Activated CD4-positive, CD25-positive, alpha-beta regulatory T cell treated with anti-CD3 and anti-CD28 coated beads, Interleukin-2, amount 50 U/mL, for 24 hours (primary cell): ENCODE measurements at places on chromosomes 5 and 9.

DNA sequence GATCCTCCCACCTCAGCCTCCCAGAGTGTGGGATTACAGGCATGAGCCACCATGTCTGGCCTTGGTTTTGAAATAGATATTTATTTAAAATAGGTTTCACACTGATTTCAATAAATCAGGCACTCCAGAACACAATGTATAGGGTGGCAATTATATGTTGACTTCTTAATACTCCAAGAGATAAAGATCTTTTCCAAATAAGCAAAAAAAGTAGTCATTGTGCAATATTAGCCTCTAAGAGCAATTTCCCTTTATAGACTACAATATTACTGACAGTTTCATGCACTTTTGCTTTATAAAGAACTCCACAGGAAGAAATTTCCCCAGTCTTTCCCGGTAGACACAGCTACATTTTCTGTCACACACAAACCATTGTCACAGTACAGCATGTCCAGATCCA lies 23.4 kb upstream of the RUFY1 start:
- no peak for ATAC-seq

- no peak for ATAC-seq
These were observed 72.7 kb upstream of the ORM1 start for GRCh38 chr9:114250235-114250568.

- no peak for ATAC-seq
These were observed 2104.1 kb upstream of the ACO1 start for GRCh38 chr9:30280229-30280900.

GRCh38 chr9:133914442-133915342 lies 77.4 kb downstream of the VAV2 start:
- no peak for ATAC-seq

GRCh38 chr5:178212241-178213002 lies 8.1 kb downstream of the HNRNPAB start:
- ATAC-seq, result no peak

- no peak for ATAC-seq
These were observed 1.6 kb downstream of the AIF1L start for GRCh38 chr9:131097948-131098278.
